ENCODE measurements at places on chromosomes 13 and 19. TPM values are rescaled to one million over a fixed set of nuclear protein-coding genes. Genes with fewer than 3 reads are reported as not detected.
A peak's percentile ranks its signal among the peaks of the same experiment; 100 is the strongest.

Gene CD70
- 0.73 TPM for total RNA-seq

Gene PLIN4
- total RNA-seq: 1.5 TPM

DNA sequence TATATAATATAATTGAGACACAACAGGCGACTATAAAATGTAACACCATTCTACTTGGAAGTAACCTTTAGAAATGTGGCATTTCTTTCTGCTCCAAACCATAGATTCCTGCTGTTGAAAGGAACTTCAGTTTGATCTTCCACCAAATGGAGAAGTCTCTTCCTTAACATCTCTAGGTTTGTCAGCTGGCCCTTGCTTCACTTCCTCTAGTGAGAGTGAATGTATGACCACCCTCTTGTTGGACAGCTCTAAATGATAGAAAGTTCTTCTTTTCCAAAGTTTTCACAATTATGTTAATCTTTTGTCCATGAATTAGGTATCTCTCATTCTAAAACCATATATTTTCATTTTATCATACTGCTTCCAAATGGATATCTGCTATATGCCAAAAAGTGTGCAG is 13.8 kb upstream of the COG6 start:
- DNase-seq: no peak

Gene KANK3
- total RNA-seq: 38.8 TPM

- no peak for DNase-seq
Observed at GRCh38 chr19:13765395-13766094, 1.2 kb downstream of the MRI1 start.

- no peak for DNase-seq
Observed at GRCh38 chr13:105788530-105788929, 746.9 kb downstream of the EFNB2 start.

- peak; percentile 30 for DNase-seq
Observed at GRCh38 chr19:18478545-18479311, 40.8 kb upstream of the ISYNA1 start.

DNA sequence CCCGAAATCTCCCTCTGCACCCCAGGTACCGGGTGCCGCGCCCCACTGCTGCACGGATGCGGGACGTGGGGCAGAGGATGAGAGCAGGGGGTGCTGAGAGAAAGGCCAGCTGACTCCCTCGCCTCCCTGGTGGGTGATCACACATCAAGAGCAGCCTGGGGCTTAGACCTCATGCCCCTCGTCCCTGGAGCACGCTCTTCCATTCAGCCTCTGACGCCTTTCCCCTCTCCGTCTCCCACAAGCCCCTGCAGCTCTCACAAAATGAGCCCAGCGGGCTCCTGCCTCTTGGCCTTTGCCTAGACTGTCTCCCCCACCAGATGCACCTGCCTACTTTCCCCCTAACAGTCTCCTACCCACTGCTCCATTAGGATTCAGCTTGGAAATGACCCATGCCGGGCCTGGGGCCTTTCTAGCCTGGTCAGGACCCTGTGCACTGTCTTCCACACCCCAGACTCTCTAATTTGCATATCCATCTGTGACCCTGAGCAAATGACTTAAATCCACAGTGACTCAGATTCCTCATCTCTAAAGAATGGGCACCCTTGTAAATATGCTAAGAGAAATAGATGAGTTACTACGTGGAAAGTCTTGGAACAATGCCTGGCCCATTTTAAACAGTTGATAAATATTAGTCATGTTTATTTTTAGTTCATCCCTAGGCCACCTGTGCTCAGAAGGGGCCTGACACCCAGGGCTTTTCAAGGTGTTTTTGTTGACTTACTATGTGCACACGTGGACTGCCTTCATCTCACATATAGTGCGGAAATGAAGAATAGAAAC is 582 bp upstream of the PTPRH start:
- DNase-seq: no peak

Gene HSD17B14
- 16.6 TPM for total RNA-seq

Gene ATP1A3
- total RNA-seq: 0.13 TPM

Gene LILRB2
- 0.73 TPM for total RNA-seq

GRCh38 chr13:26021516-26021915 is 30.3 kb downstream of the SHISA2 start:
- DNase-seq: no peak

Gene TEX101
- not detected for total RNA-seq

- no peak for DNase-seq
Observed at GRCh38 chr13:99811067-99811700, 160.4 kb downstream of the ZIC5 start.

- DNase-seq: no peak
Observed at GRCh38 chr19:23384858-23385257, 10.4 kb downstream of the ZNF91 start.

All from thyroid gland (tissue), 4 donors.